Lung (tissue), 17 donors: ENCODE measurements at places on chromosomes 6 and 20. TPM values are rescaled to one million over a fixed set of nuclear protein-coding genes. Genes with fewer than 3 reads are reported as not detected.
A peak's percentile ranks its signal among the peaks of the same experiment; 100 is the strongest.

- H3K27ac ChIP-seq: no peak overlapping the region
- no peak overlapping the region for H3K4me3 ChIP-seq
- no peaks in the 10 kb centered on the region for H3K36me3 ChIP-seq
- no peaks in the 10 kb centered on the region for H3K27me3 ChIP-seq
- DNase-seq: no peak
Measured at GRCh38 chr6:116286773-116287358, 7.1 kb upstream of the TSPYL1 start.

DNA sequence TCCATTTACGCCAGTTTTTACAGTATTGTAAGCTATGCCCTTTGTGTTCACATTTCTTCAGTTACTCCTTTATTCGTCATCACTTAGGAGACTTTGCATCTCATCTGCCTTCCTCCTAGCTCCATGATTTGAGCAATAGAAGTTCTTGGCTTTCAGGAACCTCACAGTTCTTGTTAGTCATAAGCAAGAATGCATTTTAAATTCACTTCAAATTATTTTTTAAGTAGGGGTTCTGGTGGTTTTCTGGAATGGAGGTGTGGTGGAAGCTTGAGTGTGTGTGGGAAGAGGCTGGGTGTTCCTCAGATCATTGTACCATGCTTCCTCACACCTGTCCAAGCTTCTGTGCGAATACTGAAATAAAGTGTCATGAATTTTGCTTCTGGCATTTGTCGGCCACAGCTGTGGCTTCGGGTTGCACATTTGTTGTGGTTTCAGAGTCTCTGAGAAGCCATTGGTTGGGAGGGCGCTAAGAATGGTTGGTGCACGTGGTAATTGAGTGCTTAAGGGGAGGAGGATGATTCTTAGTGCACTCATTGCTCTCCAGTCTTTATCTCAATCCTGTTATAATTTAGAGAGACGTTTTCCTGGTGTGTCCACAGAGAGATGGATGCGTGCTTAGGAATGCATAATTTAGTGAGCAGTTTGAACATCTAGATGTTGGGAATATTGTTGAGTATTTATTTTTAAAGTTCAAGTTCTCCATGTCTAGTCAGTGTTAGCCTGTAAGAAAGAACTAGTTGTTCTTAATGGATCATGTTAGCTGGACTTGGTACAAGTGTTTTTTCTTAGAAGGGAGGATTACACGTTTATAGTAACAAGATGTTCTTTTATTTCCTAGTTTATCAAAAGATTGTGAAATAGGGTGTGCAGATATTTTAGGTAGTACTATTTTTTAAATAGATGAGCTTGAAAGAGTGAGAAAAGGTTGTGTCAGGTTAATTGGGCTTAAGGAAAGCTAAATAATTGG is 31.9 kb downstream of the FOXO3 start:
- peak; percentile 37 for DNase-seq
- H3K27me3 ChIP-seq: no peaks in the 10 kb centered on the region
- peaks cover 65% of the 10 kb centered on the region for H3K4me1 ChIP-seq
- no peak overlapping the region for H3K4me3 ChIP-seq

The DCDC2 gene
- 9.8 TPM for total RNA-seq

The HEBP2 gene
- 56.9 TPM for total RNA-seq

- H3K4me1 ChIP-seq: no peaks in the 10 kb centered on the region
- no peaks in the 10 kb centered on the region for H3K36me3 ChIP-seq
- no peaks in the 10 kb centered on the region for H3K27me3 ChIP-seq
- DNase-seq: peak; percentile 11
Measured at GRCh38 chr6:143283887-143284645, 166.4 kb downstream of the ADAT2 start.

DNA sequence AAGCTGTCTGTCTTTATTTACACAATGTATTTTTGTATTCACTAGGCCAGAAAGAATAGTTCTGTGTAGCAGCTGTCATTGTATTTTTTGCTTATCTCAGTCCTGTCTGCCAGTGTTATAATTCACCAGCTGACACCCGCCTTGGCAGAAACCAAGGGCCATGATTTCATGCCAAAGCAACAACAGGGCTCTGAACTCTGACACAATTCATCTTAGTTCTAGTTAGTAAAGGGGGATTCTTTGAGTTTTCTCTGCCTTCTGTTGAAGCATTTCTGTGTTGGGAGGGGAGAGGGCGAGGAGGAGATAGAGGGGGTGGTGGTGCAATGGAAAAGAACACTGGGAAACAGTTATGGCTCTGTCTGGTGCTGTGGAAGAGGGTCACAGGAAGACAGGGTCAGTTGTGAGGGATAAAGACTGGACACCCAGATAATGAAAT is 684.6 kb upstream of the MARCKS start:
- H3K4me1 ChIP-seq: peaks cover 3% of the 10 kb centered on the region
- H3K27ac ChIP-seq: no peak overlapping the region
- peak; percentile 90 for DNase-seq
- no peaks in the 10 kb centered on the region for H3K27me3 ChIP-seq
- no peak overlapping the region for H3K4me3 ChIP-seq

GRCh38 chr20:17570347-17571152 is 675 bp downstream of the DSTN start:
- H3K27ac ChIP-seq: peak overlapping the region; percentile 100
- H3K4me1 ChIP-seq: peaks cover 15% of the 10 kb centered on the region
- DNase-seq: peak; percentile 75
- peak overlapping the region; percentile 98 for H3K4me3 ChIP-seq
- no peaks in the 10 kb centered on the region for H3K36me3 ChIP-seq

GRCh38 chr6:11640486-11640885 is 102.9 kb downstream of the TMEM170B start:
- no peak overlapping the region for H3K4me3 ChIP-seq
- H3K36me3 ChIP-seq: no peaks in the 10 kb centered on the region
- no peak for DNase-seq
- H3K4me1 ChIP-seq: peaks cover 15% of the 10 kb centered on the region
- no peaks in the 10 kb centered on the region for H3K27me3 ChIP-seq

DNA sequence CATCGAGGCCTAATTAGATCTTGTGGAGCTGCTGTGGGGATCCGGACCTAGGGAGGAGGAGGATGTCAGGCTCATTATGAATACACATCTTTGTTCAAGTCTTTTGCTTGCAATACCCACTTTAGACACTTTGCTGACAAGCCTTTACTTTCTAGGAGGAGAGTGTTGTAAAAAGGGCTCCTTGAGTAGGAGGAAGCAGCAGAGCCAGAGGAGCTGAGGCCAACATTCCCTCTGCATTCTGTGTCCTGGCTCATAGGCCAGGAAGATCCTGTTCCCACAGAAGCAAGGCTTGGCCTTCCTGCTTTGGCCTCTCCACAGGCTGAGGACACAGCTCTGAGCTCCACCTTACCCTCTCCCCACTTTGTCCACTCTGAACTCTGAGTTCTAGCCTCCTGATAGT is 67.1 kb downstream of the TPD52L1 start:
- no peaks in the 10 kb centered on the region for H3K27me3 ChIP-seq
- H3K36me3 ChIP-seq: no peaks in the 10 kb centered on the region
- H3K4me1 ChIP-seq: no peaks in the 10 kb centered on the region
- DNase-seq: no peak

DNA sequence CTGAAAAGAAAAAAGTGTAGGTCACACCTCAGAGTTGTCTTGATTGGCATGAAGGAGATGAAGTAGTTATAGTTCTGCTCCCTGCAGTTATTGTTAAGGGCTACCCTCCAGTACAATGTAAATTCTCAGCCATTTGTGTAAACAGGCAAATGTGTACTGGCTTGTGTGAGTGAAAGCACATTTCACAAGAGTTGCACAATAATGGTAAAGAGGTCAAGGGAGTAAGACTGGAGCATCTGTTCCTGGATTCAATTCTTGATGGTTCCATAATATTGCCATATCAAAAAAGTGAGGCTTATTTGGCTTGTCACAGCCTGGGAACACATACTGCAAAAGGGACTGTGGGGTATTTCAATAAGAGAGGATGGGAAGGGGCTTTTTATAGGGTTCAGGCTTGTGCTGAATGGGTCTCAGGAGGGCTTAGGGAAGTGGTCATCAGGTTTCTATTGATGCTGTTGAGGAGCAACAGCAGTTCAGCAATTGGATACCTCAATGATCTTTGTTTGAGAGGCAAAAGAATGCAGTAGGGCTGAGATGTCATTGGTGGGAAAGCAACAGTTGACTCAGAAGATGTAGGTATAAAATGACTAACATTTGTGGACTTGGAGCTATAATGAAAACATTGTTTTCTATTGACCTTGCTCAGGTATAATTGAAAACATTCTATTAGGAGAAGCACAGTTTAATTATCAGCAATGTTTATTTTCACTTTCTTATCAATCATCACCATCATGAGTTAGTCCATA is 402.6 kb downstream of the BCKDHB start:
- H3K27ac ChIP-seq: no peak overlapping the region

- H3K27ac ChIP-seq: no peak overlapping the region
- no peak overlapping the region for H3K4me3 ChIP-seq
- H3K36me3 ChIP-seq: no peaks in the 10 kb centered on the region
- DNase-seq: no peak
Measured at GRCh38 chr6:41823178-41823577, 35.7 kb downstream of the TOMM6 start.

The ANKRD66 gene
- total RNA-seq: 11.3 TPM

GRCh38 chr20:33061658-33062028 is 7.9 kb downstream of the BPIFB3 start:
- no peaks in the 10 kb centered on the region for H3K36me3 ChIP-seq
- no peak for DNase-seq
- H3K4me1 ChIP-seq: no peaks in the 10 kb centered on the region
- H3K27me3 ChIP-seq: no peaks in the 10 kb centered on the region
- H3K27ac ChIP-seq: no peak overlapping the region

GRCh38 chr20:57582432-57583288 is 21.8 kb downstream of the PCK1 start:
- H3K4me1 ChIP-seq: peaks cover 13% of the 10 kb centered on the region
- H3K27me3 ChIP-seq: no peaks in the 10 kb centered on the region
- no peak overlapping the region for H3K27ac ChIP-seq
- no peaks in the 10 kb centered on the region for H3K36me3 ChIP-seq
- DNase-seq: peak; percentile 88
- H3K4me3 ChIP-seq: no peak overlapping the region

DNA sequence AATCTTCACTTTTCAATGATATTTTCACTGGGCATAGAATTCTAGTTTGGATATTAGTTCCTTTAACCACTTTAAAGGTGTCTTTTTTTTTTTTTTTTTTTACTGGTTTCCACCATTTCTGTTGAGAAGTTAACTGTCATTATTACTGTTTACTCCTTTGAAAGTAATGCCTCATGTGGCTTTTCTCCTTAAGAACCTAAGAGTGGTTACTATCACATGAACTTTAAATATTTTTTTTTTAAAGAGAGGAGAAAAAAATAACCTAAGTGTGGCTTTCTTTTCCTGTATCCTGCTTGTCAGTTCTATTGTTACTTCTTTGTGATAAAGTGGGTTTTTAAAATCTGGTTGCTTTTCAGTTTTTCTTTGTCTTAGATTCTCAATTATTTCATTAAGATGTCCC is 229.5 kb downstream of the CDH26 start:
- no peak overlapping the region for H3K27ac ChIP-seq
- H3K4me3 ChIP-seq: no peak overlapping the region
- DNase-seq: no peak
- no peaks in the 10 kb centered on the region for H3K27me3 ChIP-seq
- no peaks in the 10 kb centered on the region for H3K4me1 ChIP-seq

- H3K4me1 ChIP-seq: peaks cover 2% of the 10 kb centered on the region
- no peak overlapping the region for H3K4me3 ChIP-seq
- no peaks in the 10 kb centered on the region for H3K27me3 ChIP-seq
- DNase-seq: no peak
- H3K36me3 ChIP-seq: no peaks in the 10 kb centered on the region
- H3K27ac ChIP-seq: no peak overlapping the region
Measured at GRCh38 chr20:52231230-52231746, 39.7 kb upstream of the ZFP64 start.

DNA sequence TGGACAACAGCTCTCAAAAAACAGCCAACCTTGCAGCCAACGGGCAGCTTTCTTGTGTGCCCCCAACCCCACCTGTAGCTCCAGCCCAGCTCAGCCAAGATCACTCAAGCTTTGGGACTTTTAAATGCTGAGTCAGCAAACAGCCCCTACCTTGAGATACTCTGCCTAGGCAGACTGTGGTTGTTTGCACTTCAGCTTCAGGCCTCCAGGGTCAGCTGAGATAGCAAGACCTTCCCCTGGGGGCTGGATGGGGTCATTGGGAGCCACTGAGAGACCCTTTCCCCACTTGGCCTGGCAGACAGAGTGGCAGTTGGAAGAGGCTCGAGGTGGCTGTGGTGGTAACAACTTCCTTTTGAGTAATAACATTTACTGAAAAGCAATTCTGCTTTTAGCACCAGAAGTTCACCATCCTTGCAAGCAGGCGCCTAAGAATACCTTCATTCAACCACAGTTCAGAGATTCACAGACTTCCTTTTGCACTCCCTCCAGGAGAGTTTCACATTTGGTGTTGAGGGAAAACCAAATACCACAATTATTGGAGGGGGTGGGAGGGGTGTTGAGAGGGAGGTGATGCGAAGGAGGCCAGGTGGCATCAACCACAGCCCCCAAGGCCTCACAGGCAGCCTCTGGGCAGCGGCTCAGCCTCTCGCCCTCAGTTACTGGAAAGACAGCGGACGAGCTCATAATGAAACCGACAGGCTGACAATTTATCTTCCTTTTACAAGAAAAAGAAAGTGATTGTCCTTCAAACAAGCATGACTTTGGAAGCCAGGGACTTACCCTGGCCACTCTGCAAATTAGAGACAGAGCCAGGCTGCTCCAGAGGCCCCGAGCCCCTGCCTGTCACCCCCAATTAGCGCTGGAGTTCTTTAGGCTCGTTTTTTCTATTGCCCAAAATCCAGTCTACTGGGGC is 148.1 kb downstream of the CEBPB start:
- no peaks in the 10 kb centered on the region for H3K27me3 ChIP-seq
- peak overlapping the region; percentile 35 for H3K27ac ChIP-seq
- no peak overlapping the region for H3K4me3 ChIP-seq
- peak; percentile 24 for DNase-seq
- H3K36me3 ChIP-seq: no peaks in the 10 kb centered on the region
- H3K4me1 ChIP-seq: peaks cover 14% of the 10 kb centered on the region

DNA sequence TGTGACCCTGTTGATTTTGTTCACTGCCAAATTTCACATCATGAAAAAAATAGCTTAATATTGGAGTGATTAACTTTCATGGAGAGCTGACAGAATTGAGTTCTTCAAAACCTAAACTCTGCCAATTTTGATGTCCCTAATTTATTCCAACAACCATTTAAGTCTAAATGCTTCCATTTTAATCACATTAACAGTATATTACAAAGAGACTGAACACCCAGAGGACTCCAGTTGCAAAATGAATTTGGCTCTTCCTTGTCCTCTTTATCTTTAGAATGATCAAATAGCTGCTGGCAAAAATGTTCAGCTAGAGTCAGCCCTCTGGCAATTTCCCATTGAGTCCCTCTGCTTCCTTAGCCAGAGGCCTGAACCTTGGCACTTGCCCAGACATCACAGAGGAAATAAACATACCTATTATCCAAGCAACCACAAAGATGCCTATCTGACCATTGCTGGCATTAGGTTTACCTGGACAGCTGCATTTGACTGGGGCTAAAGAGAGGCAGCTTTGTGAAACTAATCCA is 299.0 kb upstream of the STXBP5 start:
- H3K27me3 ChIP-seq: no peaks in the 10 kb centered on the region
- H3K27ac ChIP-seq: peak overlapping the region; percentile 14
- no peak overlapping the region for H3K4me3 ChIP-seq
- H3K4me1 ChIP-seq: no peaks in the 10 kb centered on the region
- peak; percentile 72 for DNase-seq
- H3K36me3 ChIP-seq: no peaks in the 10 kb centered on the region
